ENCODE measurements at places on chromosomes 3 and 15.

GRCh38 chr15:74322558-74323180 lies 44.8 kb downstream of the CYP11A1 start:
- DNase-seq = peak; percentile 40

- DNase-seq = no peak
These were observed 433.8 kb upstream of the CBLB start for GRCh38 chr3:106302451-106303221.

DNA sequence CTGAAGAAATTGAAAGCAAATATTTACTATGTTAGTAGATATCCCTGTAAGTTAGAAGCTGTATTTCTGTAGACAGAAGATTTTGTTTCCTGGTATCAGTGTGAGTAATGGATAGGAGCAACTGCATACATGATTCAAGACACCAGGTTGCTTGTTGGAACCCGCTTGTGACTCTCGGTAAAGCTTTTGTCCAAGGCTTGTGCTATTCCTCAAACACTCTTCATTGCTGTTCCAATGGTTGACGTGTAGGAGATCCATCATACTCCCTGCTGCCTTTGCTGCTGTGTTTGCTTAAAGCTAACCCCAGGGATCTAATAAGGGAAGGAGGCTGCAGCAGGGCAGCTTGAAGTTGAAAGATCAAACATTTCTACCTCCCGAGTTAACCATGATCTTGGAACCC lies 160.1 kb downstream of the RSRC1 start:
- no peak for DNase-seq

DNA sequence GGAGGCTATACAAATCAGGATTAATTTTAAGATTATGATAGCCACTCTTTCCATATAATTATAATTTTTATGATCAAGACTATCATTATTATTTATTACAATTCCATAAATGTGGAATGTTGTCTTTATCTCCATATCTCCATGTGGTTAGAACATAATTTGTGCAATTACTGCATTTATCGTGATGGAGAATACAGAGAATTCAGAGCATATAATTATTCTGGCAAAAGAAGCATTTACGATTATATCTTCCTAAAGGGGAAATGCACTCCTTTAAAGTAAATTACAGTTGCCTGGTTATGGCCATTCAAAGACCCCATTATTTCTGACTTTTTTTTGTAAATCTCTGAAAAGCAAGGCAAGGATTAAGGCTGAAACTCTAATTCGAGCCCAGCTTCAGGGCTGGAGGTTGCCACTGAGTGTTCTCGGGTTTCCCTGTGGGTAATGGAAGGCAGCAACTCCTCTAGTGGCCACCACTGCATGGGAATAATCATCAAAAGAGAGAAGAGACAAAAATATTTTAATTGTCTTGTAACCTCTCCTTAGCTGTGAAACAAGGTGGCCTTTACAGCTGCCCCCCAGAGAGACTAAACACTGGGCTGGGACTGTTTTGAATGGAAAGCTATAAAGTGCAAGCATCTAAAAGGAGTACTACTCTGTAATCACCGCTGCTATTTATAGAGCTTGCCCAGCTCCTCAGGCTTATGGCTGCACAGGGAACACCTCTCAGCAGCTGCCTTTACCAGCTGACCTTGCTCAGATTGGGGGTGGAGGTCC lies 59.8 kb upstream of the PRTG start:
- DNase-seq = no peak

DNA sequence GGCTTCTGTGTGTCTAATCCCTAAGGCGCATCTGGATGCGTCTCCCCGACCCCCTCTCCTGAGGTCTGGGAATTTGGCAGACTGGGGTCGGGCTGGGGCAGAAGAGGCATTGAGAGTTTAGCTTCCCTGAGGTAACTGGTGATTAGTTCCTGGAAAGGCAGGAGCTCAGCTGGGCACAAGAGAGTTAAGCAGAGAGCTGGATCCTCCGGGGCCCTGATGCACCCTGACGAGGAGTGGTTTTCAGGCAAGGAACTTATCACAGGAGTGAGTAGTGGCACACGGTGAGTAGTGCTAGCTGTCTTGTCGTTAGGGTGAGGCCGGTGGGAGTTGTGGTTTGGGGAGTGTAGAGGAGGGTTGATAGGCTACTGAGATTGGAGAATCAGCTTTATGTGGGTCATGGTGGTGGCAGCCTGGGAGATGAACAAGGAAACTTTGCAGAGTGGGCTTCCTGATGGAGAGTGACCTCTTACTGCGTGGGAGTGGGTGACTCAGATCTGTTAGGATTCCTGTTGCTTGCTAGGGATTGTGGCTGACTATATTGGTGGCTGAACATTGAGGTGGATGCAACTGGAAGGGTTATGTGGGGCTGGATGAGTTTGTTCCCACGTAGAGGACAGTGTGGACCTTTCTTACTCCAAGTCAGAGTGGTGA lies 897 bp downstream of the RAD54L2 start:
- DNase-seq = no peak

DNA sequence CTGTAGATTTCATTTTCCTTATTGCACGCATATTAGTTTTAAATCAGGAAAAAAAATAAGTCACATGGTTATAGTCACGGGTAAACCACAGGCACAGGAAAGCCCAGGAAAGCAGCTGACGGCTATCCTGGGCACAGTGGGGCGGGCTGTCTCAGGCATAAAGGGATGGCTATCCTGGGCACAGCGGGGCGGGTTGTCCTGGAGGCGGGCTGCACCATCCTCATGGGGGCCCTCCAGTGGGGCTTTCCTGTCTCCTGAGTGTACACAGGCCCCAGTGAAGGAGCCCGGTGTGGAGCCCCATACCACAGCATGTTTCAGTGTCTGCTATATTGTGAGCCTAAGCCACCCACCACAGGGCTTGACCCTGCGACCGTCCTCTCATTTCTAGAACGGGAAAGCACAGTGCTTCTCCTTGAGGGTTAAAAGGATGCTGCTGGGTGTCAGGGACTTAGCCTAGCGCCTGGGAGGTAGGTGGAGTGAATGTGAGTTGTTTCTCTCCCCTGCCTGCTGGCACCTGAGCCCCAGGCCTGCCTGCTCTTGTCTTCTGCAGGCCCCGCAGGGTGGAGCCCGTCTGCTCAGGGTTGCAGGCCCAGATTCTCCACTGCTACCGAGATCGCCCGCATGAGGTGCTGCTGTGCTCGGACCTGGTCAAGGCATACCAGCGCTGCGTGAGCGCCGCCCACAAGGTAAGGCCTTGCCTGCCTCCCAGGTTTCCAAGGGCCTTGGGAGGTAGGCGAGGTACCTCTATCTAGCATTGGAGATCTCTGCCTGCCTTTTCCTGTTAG lies 25.9 kb upstream of the PLXNA1 start:
- DNase-seq = no peak

GRCh38 chr3:126554560-126555525 lies 3.9 kb downstream of the C3orf22 start:
- no peak for DNase-seq

DNA sequence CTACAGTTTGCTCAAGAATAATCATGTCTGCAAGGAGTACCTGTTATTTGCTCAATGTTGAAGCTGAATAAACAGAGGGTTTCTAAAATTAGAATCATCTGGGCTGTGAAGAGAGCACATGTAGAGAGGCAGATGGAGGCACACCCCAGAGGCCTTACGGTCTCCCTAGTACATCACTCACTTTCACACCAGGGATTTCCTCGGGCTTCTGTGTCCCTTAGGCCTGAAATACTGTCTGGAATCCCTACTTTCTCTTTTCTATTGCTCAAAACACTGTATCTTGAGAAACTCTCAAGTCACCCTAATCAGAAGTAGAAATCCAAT lies 473.7 kb upstream of the ROBO2 start:
- no peak for DNase-seq

GRCh38 chr3:48576647-48577046 lies 13.1 kb upstream of the UCN2 start:
- no peak for DNase-seq

DNA sequence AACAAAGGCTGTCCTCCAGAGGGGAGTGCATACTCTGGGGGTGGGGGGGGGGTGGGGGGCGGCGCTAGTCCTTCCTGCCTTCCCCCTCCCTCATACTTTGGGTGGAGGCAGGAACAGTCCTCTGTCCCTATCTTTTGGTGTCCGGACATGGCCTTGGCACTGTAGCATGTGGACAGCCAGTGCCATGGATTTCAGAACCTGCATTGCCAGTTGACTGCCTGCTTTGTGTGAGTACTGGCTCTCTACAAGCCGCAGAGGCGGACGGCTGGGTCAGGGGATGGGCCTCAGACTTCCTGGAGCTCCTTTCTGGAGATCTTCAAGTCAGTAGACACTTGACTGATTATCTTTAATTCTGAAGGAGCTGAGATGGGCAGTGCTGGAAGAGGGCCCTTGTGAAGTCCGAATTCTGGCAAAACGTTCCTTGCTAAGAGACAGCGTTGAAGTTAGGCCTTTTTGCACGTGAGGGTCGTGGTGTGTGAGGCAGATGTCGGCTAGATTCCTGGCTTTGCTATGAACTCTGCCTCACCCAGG lies 2.5 kb downstream of the CLDN11 start:
- no peak for DNase-seq

- no peak for DNase-seq
These were observed 6.2 kb upstream of the NIPA1 start for GRCh38 chr15:22780267-22780666.

DNA sequence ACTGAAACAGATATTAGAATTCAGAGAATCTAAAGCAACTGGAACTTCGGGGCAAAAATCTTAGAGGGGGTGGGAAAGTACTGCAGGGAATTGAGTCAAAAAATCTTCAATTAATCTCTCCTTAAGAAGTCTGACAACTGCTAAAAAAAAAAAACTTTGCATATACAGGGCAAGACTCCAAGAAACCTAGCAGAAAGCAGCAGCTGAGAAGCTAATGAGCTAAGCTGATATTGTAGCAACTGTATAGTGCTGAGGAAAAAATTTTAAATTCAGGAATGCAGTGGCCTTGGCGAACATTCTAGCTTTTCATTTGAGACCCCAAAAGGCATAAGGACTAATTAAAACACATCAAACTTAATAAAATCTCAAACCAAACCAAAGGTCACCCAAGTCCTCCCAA lies 113.6 kb downstream of the SCAPER start:
- DNase-seq = no peak

- DNase-seq = no peak
These were observed 37.1 kb downstream of the QTRT2 start for GRCh38 chr3:114093596-114093995.

GRCh38 chr3:195048059-195048905 lies 222.7 kb downstream of the XXYLT1 start:
- DNase-seq = no peak

- no peak for DNase-seq
These were observed 19.3 kb upstream of the ETV5 start for GRCh38 chr3:186128158-186128557.

GRCh38 chr3:194801461-194802432 lies 116.1 kb downstream of the FAM43A start:
- DNase-seq = no peak

DNA sequence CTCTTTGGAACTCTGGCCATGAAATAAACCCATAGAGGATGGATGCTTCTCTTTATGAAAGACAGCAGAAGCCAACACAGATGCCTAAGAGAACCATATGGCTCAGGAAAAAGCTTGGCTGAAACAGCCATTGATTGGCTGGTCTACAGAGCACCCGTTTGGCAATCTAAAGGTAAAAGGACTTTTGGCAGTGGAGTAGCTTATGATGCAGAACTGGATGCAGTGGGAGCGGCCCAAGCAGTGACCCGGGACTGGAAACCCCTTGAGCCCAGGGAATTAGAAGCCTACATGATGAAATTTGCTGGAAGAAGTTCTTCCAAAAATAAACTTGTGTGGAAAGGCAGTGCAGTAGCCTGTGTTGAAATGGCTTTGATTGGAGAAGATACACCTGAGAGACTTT lies 360.2 kb downstream of the NR2F2 start:
- DNase-seq = no peak

DNA sequence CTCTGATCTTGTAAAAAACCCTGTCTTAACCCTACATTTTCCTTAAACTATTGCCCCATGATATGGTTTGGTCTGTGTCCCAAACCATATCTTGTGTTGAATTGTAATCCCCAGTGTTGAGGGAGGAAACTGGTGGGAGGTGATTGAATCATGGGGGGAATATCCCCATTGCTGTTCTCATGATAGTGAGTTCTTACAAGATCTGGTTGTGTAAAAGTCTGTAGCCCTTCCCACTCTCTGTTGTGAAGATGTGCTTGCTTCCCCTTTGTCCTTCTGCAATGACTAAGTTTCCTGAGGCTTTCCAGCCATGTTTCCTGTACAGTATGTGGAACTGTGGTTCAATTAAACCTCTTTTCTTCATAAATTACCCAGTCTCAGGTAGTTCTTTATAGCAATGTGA lies 881.4 kb downstream of the DIPK2A start:
- DNase-seq = no peak

DNA sequence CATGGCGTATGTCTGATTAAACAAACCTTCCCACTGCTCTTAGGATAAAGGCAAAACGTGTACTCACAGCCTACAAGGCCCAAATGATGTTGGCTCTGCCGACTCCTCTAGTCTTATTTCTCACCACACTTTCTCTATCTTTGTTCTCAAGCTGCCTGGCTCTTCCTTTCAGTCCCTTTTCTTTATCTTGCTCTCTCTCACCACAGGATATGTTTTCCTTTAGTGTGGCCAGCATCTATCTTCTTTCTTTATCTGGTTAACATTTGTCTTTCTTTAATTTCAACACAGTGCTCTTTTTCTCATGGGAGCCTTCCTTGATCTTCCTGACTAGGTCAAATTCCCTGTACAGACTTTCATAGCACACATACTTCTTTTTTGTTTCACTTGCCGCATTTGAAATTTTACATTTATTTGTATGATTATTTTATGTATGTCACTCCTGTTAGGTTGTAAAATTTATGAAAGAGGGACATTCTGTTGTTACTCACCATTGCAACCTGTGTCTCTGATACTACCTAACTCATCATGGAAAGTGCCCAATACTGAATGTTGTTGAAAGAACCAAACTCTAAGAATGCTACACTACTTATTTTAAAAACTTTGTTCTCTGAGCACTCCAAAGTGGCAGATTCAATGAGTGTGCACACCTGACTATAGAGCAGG lies 328.9 kb upstream of the CBLB start:
- no peak for DNase-seq

DNA sequence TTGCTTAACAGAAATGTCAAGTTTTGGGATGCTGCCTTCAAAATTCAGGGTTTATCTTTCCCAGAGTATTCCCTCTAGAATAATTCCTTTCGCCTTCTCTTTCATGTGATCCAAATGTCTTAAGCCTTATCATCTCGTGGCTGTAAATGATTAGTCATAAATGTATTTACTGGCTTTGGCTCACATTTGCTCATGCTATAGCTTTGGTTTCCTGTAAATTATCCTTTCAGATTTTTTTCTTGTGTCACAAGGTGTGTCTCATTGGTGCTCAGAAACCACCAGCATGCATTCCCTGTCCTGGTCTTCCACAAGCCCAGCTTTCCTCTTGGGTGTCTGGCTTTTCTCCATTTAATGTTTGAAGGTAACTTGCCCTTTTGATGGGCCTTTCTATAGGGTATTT lies 692.7 kb upstream of the ALCAM start:
- DNase-seq = no peak

- DNase-seq = no peak
These were observed 30.9 kb upstream of the IGF1R start for GRCh38 chr15:98617328-98617980.

- DNase-seq = no peak
These were observed 3.5 kb downstream of the FURIN start for GRCh38 chr15:90871716-90872485.

GRCh38 chr3:52361454-52361853 lies 45.3 kb downstream of the DNAH1 start:
- DNase-seq = no peak

GRCh38 chr3:111238885-111239284 lies 167.3 kb downstream of the NECTIN3 start:
- DNase-seq = no peak

GRCh38 chr3:48896936-48897335 lies 1.7 kb downstream of the SLC25A20 start:
- DNase-seq = no peak

Data from stimulated activated CD8-positive, alpha-beta memory T cell treated with anti-CD3 and anti-CD28 coated beads, Interleukin-15, amount 100 ng/mL, for 1 hour (primary cell).